H7 (cell line): ENCODE measurements at places on chromosomes 11 and 22. TPM values are rescaled to one million over a fixed set of nuclear protein-coding genes. Genes with fewer than 3 reads are reported as not detected.

Gene TBX1
- total RNA-seq, result 6.2 and 6.7 TPM in 2 replicates

Gene KCNQ1OT1
- total RNA-seq, result 0.83 and 1.9 TPM in 2 replicates

Gene CRYBB1
- total RNA-seq, result 1.9 and 3.1 TPM in 2 replicates

Gene UBQLNL
- not detected in 2 replicates for total RNA-seq

Gene EHF
- total RNA-seq, result 1.4 TPM in 1 of 2 replicates, not detected in the other

Gene CENATAC
- total RNA-seq, result 15.7 and 18.0 TPM in 2 replicates

Gene LRRN4CL
- total RNA-seq, result 0.14 and 0.30 TPM in 2 replicates

Gene NCF4
- total RNA-seq, result not detected in 2 replicates

Gene PAFAH1B2
- 138 and 159 TPM in 2 replicates for total RNA-seq

Gene SCN3B
- total RNA-seq, result 0.14 and 0.18 TPM in 2 replicates

Gene MPEG1
- total RNA-seq, result not detected in 2 replicates

Gene OR51I1
- total RNA-seq, result not detected in 2 replicates

Gene LMO2
- total RNA-seq, result 0.87 and 0.92 TPM in 2 replicates

Gene SLC22A8
- not detected in 2 replicates for total RNA-seq

Gene ELFN2
- 0.14 and 0.22 TPM in 2 replicates for total RNA-seq

Gene GUCY1A2
- 0.26 and 0.55 TPM in 2 replicates for total RNA-seq

Gene RGL4
- total RNA-seq, result not detected in 2 replicates

Gene DDI1
- not detected in 2 replicates for total RNA-seq

Gene PDGFB
- 7.2 and 8.5 TPM in 2 replicates for total RNA-seq

Gene SERHL2
- total RNA-seq, result 2.6 and 7.5 TPM in 2 replicates

Gene USP2
- 2.7 and 2.8 TPM in 2 replicates for total RNA-seq

Gene GGA1
- 67.9 and 98.6 TPM in 2 replicates for total RNA-seq

Gene KRTAP5-1
- total RNA-seq, result not detected in 2 replicates

Gene MS4A8
- total RNA-seq, result not detected in 2 replicates

Gene PTPRCAP
- total RNA-seq, result 0.74 and 2.6 TPM in 2 replicates

Gene RIMBP3C
- 0.17 and 0.70 TPM in 2 replicates for total RNA-seq

Gene POU2AF2
- total RNA-seq, result not detected in 2 replicates

Gene FJX1
- total RNA-seq, result 20.6 TPM in 2 replicates

Gene BTBD18
- not detected in 2 replicates for total RNA-seq

Gene NLRP14
- 0.07 and 0.11 TPM in 2 replicates for total RNA-seq

Gene DGCR6L
- total RNA-seq, result 78.3 and 115 TPM in 2 replicates

Gene FGF4
- total RNA-seq, result 11.8 and 15.9 TPM in 2 replicates

Gene PGA5
- total RNA-seq, result 0.69 and 1.5 TPM in 2 replicates

Gene CD6
- total RNA-seq, result not detected in 2 replicates

Gene RHBDD3
- 71.6 and 76.3 TPM in 2 replicates for total RNA-seq

Gene MS4A4E
- total RNA-seq, result not detected in 2 replicates

Gene OR2D2
- 0.42 TPM in 1 of 2 replicates, not detected in the other for total RNA-seq

Gene HYOU1
- total RNA-seq, result 183 and 200 TPM in 2 replicates

Gene SLC25A45
- total RNA-seq, result 0.73 and 0.81 TPM in 2 replicates

Gene MS4A1
- not detected in 2 replicates for total RNA-seq

Gene MTMR2
- 36.8 and 43.5 TPM in 2 replicates for total RNA-seq

Gene SLC22A6
- not detected in 2 replicates for total RNA-seq

Gene P2RY2
- total RNA-seq, result 0.11 and 0.35 TPM in 2 replicates

Gene HBE1
- total RNA-seq, result 1.5 and 3.4 TPM in 2 replicates

Gene XKR3
- total RNA-seq, result not detected in 2 replicates

Gene PRR33
- total RNA-seq, result not detected in 2 replicates

Gene RASGRP2
- total RNA-seq, result 9.2 and 12.3 TPM in 2 replicates

Gene MAP4K2
- total RNA-seq, result 24.5 and 29.7 TPM in 2 replicates

Gene FOLR3
- not detected in 2 replicates for total RNA-seq

Gene KRTAP5-10
- total RNA-seq, result 0.14 TPM in 1 of 2 replicates, not detected in the other

Gene CATSPERZ
- total RNA-seq, result 0.38 and 1.00 TPM in 2 replicates

Gene NAA40
- 13.8 and 15.0 TPM in 2 replicates for total RNA-seq

Gene OR8D4
- total RNA-seq, result not detected in 2 replicates

Gene OR52B2
- total RNA-seq, result not detected in 2 replicates

Gene KCNQ1
- 0.18 and 0.48 TPM in 2 replicates for total RNA-seq

Gene LRFN4
- total RNA-seq, result 62.5 and 65.4 TPM in 2 replicates

Gene GALNT18
- 1.9 and 2.5 TPM in 2 replicates for total RNA-seq
